Anterior cingulate cortex (tissue), 58 donors: ENCODE measurements at places on chromosomes 13 and 19.
A peak's percentile ranks its signal among the peaks of the same experiment; 100 is the strongest.

DNA sequence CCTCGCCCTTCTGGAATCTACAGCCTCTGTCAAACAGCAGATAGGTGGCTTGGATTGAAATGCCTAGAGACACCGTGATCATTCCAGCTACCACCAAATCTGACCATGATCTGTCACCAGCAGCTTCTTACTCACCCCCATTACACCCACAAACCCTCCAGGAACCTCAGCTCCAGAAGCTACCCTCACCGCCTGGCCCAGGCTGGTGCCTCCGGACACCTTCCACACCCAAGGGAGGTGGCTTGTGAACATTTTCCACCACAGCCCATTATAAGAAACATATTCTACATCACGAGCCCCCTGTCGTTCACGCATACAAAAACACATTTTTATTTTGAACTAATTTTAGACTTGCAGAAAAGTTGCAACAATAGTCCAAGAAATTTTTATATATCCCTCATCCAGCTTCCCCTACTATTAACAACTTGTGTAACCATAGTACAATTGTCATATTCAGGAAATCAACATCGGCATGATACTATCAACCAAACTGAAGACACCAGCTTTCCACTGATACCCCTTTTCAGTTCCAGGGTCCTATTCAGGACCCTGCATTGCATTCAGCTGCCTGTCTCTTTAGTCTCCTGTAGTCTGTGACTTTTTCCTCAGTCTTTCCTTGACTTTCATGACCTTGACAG is 15.4 kb upstream of the UBE2L5 start:
- no peak for DNase-seq

- DNase-seq, result no peak
These were observed 13.8 kb upstream of the EHD2 start for GRCh38 chr19:47699360-47699917.

GRCh38 chr13:50468849-50469669 is 374.4 kb downstream of the DLEU7 start:
- no peak for DNase-seq

DNA sequence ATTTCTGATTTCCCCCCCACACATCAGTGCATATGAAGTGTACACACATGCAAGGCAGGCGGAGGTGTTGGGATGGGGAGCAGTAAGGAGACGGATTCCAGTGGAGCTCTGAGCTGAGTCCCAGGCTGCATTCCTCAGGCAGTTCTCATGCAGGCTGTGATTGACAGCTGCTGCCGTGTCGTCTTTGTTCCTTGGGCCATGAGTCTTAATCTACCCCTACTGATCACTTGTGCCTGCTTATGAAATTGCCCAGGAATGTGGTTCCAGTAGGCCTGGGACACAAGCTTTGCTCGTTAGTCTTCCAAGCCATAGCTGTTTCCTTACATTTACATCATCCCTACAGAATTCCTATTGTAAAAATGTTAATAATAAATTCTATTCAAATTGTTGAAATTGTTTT is 1241.9 kb downstream of the UQCRFS1 start:
- DNase-seq, result no peak

DNA sequence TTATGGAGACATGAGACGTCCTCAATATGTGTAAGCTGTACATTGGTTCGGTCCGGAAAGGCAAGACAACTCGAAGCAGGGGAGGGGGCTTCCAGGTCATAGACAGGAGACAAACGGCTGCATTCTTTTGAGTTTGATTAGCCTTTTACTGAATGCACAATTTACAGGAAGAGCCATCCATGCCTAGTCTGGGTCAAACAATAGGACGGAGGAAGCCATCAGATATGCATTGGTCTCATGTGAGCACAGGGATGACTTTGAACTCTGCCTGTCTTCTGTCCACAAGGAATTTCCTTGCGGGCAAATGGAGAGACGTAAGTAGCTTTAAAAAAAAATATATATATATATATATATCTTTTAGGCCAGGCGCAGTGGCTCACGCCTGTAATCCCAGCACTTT is 1.9 kb upstream of the CCNP start:
- DNase-seq, result no peak

DNA sequence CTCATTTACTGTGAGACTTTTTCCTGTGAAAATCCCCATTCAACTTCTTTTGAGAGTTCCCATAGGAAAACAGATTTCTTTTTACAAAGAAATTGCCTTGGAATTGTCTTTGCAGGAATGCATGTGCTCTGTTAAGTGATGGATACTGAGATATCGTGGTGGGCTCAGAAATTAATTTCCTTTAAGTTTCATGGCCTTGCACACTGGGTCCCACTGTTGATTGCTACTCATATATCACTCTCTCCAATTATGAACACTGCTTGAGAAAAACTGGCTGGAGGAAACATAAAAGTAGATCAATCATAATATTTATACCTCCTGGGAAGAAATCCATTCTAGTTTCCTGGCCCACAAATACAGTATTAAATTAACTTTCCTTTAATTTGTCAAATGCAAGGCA is 131.3 kb downstream of the OXGR1 start:
- DNase-seq, result no peak

- no peak for DNase-seq
These were observed 26.8 kb upstream of the CEACAM21 start for GRCh38 chr19:41548954-41549688.

DNA sequence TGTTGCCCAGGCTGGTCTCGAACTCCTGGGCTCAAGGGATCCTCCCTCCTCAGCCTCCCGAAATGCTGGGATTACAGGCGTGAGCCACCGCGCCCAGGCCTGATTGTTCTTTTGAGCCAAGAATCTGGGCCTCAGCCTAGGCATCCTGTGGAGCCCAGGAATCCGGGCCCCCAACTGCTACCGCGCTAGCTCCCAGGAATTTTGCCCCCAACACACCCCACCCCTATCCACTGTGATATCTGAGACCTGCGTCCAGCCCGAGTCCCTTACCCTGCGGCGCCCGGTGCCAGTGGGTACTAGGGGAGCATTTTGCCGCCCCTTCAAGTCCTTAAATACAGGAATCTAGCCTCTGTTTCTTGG is 838 bp upstream of the MYADM start:
- DNase-seq, result no peak

DNA sequence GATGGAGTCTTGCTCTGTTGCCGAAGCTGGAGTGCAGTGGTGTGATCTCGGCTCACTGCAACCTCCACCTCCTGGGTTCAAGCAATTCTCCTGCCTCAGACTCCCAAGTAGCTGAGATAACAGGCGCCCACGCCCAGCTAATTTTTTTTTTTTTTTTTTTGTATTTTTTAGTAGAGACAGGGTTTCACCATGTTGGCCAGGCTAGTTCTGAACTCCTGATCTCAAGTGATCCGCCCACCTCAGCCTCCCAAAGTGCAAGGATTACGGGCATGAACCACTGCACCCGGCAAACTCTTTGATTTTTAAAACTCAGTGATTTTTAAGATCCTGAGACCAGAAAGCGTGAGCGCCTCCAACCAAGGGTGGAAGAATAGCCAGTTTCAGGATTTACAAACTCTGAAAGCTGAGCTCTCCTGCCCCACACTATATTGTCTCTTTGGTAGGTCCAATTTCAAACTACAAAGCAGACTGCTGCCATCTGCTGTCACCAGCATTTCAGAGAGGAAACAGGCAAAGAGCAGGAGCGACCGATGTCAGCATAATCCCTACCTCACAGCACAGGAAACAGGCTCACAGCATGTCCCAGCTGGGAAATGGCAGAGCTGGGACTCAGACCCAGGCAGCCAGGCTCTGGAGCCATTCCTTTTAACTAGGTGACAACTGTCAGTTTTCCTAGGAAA is 9.2 kb downstream of the NOSIP start:
- no peak for DNase-seq

DNA sequence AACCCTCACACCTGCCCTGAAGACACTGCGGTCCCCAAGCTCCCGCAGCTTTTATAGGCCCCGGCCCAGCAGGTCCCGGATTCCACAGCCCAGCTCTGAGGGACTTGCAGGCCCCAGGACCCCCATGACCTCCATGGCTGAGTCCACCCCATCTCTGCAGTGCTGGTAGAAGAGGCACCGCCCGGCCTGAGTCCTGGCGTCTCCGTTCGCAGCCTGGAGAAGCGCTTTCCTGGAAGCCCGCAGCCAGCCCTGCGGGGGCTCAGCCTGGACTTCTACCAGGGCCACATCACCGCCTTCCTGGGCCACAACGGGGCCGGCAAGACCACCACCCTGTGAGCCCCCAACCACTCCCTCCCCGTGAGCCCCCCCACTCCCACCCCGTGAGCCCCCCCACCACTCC is 9.2 kb downstream of the ABCA7 start:
- DNase-seq, result no peak

DNA sequence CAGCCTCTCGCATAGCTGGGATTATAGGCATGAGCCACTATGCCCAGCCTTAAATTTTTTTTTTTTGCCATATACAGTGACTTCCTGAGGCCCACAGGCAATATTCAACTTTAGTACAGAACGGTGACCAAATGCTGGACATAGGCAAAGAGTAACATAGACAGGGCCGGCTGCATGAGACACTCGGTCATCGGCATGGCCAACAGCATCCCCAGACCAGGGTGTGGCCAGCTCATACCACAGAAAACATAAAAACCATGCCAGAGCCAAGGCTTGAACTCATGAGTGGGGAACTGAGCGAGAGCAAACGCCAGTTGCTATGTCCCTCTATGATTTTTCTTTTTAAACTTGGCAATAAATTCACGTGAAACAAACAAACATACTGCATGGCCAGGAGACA is 17.0 kb downstream of the KANK2 start:
- no peak for DNase-seq

- no peak for DNase-seq
These were observed 841 bp upstream of the ZC3H13 start for GRCh38 chr13:46053162-46054012.

GRCh38 chr13:70108356-70109105 is at the start of gene KLHL1:
Gene KLHL1, minus strand, starts transcription at chr13:70108452. Its CDS starts 753 bp downstream, at chr13:70107699.
- peak; percentile 14 for DNase-seq

- no peak for DNase-seq
These were observed 26.2 kb downstream of the ELF1 start for GRCh38 chr13:40992678-40993518.

DNA sequence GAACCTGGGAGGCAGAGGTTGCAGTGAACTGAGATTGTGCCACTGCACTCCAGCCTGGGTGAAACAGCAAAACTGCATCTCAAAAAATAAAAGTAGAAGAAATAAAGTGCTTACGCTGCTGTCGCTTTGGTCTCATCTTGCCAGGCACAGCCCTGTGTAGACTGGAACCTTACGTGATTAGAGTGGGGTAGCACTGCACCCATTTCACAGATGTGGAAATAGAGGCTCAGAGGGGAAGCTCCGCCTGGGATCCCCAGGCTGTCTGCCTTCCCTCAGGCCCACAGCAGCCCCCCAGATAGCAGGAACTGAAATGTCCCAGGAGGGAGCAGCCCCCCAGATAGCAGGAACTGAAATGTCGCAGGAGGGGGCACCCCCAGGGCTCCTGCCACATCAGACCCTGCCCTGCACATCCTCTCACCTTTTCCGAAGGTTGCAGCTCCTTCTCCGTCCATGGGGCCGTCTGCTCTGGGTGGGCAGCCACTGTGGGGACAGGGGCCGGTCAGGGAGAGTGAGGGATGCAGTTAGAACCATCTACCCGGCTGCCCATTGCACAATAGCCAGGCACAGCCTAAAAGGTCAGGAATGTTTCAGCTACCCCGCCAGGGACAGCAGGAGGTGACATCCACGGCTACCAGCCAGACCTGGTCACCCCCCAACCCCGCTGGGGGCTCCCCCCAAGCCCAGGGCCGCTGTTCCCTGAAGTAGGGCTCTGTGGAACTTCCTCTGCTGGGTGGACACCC is 1.9 kb downstream of the PLIN4 start:
- DNase-seq, result no peak

GRCh38 chr13:110680852-110681251 is 25.1 kb downstream of the CARS2 start:
- no peak for DNase-seq

GRCh38 chr19:13151605-13152355 is 1.6 kb downstream of the IER2 start:
- peak; percentile 97 for DNase-seq

GRCh38 chr13:47220453-47221140 is 323.7 kb upstream of the HTR2A start:
- no peak for DNase-seq

- DNase-seq, result no peak
These were observed 41.1 kb upstream of the MAP3K10 start for GRCh38 chr19:40150170-40150569.

GRCh38 chr19:2517881-2518601 is 42.1 kb downstream of the GADD45B start:
- no peak for DNase-seq

DNA sequence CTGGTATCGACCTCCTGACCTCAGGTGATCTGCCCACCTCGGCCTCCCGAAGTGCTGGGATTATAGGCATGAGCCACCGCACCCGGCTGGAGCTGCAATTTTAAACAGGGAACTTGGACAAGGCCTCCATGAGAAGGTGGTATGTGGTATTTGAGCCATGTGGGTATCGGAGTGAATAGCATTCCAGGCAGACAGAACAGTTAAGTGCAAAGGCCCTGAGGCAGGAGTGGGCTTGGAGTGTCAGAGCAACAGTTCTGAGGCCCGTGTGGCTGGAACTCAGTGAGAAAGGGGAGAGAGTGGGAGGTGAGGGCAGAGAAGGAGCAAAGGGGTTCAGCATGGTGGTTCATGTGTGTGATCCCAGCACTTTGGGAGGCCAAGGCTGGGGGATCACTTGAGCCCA is 2.9 kb downstream of the RCN3 start:
- DNase-seq, result no peak

- DNase-seq, result peak; percentile 21
These were observed at the start of gene CCNA1 for GRCh38 chr13:36432106-36432544. Gene CCNA1, plus strand, starts transcription at chr13:36432495. Its CDS starts 562 bp downstream, at chr13:36433057.

GRCh38 chr19:40768869-40769268 is 6.5 kb upstream of the MIA start:
- no peak for DNase-seq

DNA sequence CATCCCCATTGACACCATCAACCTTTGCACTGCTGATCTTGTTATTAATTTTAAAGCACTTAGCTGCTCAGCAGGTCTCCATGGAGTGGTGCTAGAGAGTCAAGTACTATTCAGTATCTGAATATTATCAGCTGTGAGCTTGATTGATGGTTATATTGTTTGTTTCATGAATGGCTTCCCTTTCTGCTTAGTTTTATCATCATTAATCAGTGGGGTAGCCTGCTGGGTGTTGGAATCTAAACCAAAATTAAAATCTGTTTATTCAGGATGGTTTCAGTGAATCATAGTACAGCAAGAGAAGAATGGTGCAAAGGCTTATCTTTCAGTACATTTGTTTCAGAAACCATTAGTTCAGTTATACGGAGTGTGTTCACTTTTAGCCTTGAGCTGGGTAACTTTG is 42.5 kb upstream of the SCEL start:
- DNase-seq, result no peak

GRCh38 chr19:14446336-14447036 is 13.4 kb downstream of the PKN1 start:
- DNase-seq, result no peak

DNA sequence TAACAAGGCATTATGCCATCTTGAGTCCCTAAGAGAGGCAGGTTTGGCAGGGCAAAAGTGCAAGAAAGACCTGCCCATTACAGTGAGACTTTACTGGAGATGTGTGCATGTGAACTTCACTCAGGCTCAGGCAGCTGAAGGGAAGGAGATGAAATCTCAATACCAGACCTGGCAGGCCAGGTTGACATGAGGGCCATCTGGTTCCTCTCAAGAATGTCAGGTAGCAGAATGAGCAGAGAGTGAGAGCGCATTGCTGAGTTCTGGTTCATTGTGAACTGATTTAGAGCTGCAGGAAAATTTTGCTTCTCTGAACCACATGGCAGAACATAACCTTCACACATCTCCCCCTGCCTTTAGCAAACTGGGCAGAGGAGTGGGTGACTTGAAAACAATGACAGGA is 406.3 kb downstream of the GPC5 start:
- no peak for DNase-seq
